Ovary (tissue), 10 donors: ENCODE measurements at places on chromosomes 2 and 18. TPM values are rescaled to one million over a fixed set of nuclear protein-coding genes. Genes with fewer than 3 reads are reported as not detected.

GAREM2 gene
- 1.0 TPM for total RNA-seq

PIKFYVE gene
- total RNA-seq: 23.4 TPM

TMEM198 gene
- 10.7 TPM for total RNA-seq

PHOSPHO2 gene
- total RNA-seq: 7.9 TPM

FAM98A gene
- 51.1 TPM for total RNA-seq

GALNT13 gene
- 1.6 TPM for total RNA-seq

CHRNG gene
- total RNA-seq: not detected

CD207 gene
- total RNA-seq: not detected

PLEKHB2 gene
- 21.4 TPM for total RNA-seq

CD8B2 gene
- not detected for total RNA-seq

RTKN gene
- 1.6 TPM for total RNA-seq

- peak; percentile 70 for DNase-seq
Measured at GRCh38 chr2:152647552-152647951, 69.7 kb downstream of the PRPF40A start.

- DNase-seq: no peak
Measured at GRCh38 chr2:138115666-138116065, 151.4 kb downstream of the HNMT start.

GRCh38 chr2:31150120-31150670, 12.0 kb upstream of the GALNT14 start:
- no peak for DNase-seq

DNA sequence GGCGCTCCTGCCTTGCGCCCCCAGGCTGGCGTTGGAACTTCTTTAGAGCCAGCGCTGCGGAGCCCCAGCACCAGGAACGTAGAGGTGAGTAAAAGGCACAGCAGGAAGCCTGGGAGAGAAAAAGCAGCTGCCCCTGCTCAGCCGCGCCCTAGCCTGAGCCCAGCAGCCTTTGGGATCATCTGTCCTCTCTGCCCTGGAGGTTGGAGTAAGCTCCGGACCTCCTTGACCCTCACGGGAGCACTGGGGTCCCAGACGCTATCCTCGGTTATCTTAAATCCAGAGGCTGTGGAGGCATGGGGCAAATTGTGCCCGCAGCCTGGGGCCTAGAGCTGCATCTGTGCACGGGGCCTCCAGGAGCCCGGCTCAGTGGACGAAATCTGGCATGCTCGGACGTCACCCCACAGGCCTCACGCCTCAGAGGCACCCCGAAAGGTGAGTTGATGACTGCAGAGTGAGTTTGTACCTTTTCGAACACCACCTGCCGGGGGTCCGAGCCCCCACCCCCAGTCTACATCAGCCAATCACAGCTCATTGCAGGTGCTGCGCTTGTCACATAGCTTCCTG, 1.6 kb upstream of the SLC66A2 start:
- DNase-seq: peak; percentile 27

DNA sequence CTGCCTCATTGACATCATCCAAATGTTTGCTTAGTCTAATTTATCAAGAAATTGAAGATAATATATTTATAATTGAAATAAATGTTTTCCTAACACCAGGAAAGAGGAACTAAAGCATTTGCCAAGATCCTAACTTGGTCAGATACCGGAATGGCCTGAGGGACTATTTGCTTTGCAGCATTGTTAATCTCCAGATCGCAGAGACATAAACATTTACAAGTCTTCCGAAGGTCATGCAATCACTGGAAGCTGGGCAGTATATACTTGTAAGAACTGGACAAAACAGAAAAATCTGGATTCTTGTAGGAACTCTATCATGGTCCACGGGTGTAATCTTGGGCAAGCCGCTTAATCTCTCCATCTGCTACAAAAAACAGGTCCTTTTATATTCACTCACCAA, 42.2 kb downstream of the CYBRD1 start:
- DNase-seq: no peak

- no peak for DNase-seq
Measured at GRCh38 chr2:191316246-191316994, 71.2 kb downstream of the MYO1B start.

DNA sequence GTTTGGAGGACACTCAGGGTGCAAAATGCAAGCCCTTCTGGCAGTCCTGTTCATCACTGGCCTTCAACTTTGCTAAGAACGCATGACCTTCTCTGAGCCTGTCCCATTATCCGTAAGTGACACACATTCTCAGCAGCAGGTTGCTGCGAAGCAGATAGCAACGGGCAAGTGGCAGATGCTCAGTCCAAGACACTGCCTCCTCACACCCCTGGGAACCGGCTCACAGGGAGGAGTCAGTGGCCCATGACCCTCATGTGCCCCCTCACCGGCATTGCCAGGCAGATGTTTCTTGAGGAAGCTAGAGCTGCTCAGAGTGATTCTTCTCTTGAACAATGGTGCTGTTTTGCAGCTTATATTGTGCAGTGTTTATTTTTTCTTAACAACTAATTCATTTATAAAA, 737.2 kb upstream of the HS6ST1 start:
- DNase-seq: no peak

DNA sequence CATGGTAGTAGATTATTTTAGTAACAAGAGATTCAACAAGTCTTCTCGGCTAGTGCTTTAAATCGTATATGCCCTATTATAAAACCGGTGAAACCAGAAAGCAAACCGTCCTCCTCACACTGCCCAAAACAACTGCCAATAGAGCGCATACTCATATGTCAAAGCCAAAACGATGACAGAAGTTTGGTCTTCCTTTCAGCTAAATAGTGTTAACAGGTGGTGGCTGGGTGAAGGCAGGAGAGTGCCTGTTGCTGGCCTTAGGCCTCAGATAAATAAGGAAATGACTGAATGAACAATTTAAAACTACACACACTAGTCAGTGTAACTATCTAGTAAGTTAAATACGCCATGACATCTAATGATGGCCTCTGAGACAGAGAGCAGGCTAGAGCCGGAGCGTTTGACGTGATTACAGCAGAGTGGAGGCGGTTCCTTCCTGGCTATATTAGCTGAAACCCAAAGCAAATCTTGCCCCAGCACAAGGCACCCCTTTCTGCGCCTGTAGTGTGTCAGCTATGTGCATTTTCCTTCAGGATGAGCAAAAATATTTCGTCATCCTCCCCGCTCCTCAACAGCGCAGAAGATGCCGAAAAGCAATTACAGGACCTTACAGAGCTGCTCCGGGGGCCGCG, 1.6 kb downstream of the LONRF2 start:
- peak; percentile 18 for DNase-seq

- no peak for DNase-seq
Measured at GRCh38 chr2:129861666-129862288, 117.7 kb upstream of the RAB6C start.

- no peak for DNase-seq
Measured at GRCh38 chr18:49694402-49694801, 118.9 kb downstream of the ACAA2 start.

DNA sequence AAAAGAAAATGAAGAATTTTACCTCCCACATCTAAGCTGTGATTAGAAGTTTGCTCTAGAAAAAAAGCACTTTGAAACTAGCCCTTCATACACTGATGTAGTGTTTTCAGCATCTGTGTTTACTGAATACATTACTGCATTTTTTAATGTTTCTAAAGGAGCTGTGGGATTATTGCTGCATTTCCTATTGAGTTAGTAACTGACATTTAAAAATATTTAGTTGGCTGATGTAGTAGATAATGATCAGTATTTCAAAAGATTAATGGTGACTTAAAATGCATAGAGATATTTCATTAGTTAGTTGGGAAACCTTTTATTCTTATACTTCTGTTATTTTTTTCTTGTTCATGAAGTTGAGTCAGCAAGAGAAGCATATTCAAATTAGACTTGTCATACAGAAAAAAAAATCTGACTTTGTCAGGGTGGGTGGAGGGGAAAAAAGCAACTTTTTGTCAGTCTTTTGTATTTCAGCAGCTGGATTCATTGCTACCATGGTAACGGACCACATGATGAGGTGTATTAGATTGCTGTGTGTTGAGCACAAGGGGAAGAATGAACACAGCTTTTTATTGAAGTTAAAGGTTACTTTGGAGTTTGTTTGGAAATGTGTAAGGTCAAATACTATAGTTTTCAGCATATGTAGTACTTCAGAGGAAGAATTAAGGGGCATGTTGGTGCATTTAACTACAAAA, at the start of gene DTNA:
Gene DTNA (plus strand): TSS at position 549 of the 692 bp plus-strand sequence. CDS start 45,679 bp downstream, outside the sequence.
- DNase-seq: no peak

DNA sequence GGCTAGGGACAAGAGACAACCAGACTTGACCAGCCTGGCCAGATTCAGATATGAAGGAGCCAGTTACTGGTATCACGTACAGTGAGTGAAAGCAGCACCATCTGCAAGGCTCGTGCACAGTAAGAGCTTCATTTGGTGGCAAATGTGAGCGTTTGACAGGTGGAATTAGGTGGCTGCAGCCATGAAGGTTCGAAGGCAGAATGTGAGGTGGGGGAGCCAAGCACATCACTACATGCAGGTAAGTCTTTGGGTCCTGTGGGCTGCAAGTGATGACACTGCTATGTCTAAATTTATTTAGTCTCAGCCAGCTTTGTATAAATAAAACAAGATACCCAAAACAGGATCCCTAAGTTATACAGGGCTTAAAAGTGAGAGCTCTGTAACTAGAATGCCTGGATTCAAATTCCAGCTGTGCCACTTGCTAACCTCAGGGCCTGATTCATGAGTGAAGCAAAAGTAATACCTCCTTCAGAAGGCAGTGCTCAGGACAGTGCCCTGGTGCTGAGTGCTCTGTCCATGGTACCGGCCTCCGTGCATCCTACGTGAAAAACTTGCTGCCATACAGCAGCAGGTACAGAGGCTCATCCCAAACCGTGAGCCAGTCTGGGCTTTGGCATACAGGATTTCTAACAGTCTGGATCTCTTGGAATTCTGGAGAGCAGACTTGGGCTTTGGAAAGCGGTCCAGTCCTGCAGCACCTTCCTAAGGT, 18.6 kb downstream of the DDX18 start:
- DNase-seq: peak; percentile 37

- no peak for DNase-seq
Measured at GRCh38 chr2:54092940-54093339, 22.5 kb upstream of the ACYP2 start.

DNA sequence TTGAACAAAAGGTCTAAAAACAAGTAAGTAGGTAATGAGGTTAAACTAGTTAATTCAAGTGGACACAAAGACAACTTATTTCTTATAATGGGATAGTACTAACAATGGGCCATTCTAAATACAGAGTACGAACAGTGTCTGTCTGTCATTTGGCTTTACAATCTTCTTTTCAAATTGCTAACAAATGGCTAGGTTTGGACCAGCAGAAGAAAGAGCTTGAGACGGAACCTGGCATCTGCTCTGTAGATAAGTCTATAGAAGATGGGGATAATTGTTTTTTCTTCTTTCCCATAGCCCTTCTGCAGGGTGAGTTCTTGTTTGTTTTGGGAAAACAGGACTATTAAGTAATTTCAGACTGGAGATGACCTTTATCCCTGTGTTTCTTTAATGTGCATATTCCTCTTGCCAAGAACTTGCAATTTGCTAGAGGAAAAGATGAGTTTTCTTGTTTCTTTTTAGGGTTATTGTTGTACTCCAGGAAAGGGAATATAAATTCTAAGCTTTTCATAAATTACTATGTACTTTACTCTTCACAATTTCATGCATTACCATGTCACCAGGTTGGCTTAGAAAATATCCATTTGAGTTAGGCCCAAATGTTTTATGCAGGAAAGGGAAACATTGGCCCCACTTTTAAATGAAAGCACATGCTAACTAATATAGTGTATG, 500.5 kb upstream of the SYT4 start:
- DNase-seq: no peak

DNA sequence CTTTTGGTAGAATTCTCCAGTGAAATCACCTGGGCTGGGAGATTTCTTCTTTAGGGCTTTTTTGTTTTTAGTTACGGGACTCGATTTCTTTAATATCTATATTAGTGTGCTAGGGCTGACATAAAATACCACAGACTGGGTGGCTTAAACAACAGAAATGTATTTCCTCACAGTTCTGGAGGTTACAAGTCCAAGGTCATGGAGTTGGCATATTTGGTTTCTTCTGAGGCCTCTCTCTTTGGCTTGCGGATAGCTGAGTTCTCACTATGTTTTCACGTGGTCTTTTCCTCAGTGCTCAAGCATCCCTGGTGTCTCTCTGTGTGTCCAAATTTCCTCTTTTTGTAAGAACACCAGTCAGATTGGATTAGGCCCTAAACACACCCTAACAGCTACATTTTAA, 208.5 kb upstream of the DTNA start:
- no peak for DNase-seq

GRCh38 chr2:37590119-37590571, 81.3 kb downstream of the CDC42EP3 start:
- peak; percentile 28 for DNase-seq

DNA sequence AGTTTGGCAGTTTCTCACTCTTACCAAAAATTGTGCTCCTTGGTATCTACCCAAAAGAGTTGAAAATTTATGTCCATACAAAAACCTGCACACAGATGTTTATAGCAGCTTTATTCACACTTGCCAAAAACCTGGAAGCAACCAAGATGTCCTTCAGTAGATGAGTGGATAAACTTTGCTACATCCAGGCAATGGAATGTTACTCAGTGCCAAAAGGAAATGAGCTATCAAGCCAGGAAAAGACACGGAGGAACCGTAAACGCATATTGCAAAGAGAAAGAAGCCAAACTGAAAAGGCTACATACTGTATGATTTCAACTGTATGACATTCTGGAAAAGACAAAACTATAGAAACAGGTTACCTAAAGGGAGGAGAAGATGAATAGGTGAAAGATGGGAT, 36.1 kb downstream of the TMEM163 start:
- DNase-seq: no peak

GRCh38 chr2:27807476-27807875, 36.0 kb downstream of the MRPL33 start:
- peak; percentile 12 for DNase-seq

- no peak for DNase-seq
Measured at GRCh38 chr18:26812462-26812861, 53.0 kb downstream of the AQP4 start.

DNA sequence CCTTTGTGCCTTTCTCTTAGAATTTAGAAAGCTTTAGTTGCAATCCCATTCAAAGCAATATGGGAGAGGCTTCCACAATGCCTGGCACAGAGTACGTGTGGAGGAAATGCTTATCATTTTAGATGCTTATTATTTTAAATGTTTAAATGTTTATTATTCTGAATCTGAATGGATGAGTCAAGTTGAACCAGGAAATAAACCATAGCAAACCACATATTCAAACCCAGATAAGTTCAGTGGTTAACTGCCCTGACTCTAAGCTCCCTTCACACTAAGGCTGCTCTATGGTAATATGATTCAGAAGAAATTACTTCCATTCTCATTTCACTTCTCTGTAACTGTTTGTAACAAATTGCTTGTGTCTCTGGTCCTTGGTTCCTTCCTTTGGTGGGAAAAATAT, 5.2 kb upstream of the PPP4R1 start:
- no peak for DNase-seq

GRCh38 chr2:239600650-239601049, 199.8 kb upstream of the HDAC4 start:
- no peak for DNase-seq

GRCh38 chr2:176457481-176457880, 188.2 kb downstream of the MTX2 start:
- DNase-seq: no peak

DNA sequence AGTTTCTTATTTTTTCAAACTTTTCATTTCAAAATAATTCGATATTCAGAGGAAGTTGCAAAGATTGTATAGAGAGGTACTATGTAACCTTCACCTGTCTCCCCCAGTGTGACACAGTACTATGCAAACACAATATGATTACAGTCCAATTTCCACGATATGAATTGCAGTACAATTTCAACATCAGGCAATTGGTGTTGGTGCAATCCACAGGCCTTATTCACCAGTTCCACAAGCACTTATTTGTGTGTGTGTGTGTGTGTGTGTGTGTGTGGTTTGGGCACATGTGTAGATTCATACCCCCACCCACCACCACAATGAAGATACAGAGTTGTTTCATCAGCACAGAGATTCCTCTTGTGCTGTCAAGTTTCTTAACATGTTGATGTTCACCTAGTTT, 69.7 kb upstream of the ARL4C start:
- DNase-seq: no peak

GRCh38 chr2:205582366-205582765, 99.9 kb upstream of the NRP2 start:
- no peak for DNase-seq
